Neuronal stem cell (in vitro differentiated cells): ENCODE measurements at places on chromosomes 3 and 15.

GRCh38 chr15:91857224-91857585 is 3.7 kb downstream of the SLCO3A1 start:
- no peak for DNase-seq

- no peak for DNase-seq
Measured at GRCh38 chr3:40258064-40258463, 51.4 kb upstream of the EIF1B start.

DNA sequence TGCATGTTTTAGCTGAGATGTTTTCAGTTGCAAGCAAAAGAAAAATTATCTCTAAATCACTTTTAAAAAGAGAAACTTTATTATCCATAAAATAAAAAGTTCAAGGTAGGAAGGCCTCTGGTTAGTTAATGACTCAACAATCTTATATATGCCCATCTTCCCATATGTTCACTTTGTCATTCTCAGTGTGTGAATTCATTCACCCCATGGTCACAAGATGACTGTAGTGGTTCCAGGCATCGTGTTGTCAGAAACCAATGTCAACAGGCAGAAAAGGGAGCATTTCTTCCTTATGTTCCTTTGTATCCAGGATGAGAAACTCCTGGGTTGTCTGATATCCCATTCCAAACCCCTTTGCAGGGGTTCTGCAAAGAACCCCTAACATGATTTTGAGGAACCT is 119.9 kb upstream of the RAP2B start:
- DNase-seq, result no peak

DNA sequence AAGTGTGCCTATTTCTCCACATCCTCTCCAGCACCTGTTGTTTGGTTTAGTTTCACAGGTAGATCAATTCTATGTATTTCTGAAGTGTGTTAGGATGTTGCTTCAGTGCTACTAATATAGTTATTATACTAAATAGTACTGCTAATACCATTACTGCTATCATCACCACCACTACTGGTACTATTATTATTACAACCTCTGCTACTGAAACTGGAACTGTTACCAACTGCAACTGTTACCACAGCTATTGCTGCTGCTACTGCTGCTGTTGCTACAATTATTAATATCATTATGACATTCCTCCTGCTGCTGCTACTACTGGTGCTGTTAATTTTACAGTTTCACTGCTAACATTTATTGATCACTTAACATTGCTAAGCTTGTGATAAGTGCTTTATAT is 8.3 kb upstream of the LMOD3 start:
- DNase-seq, result no peak

DNA sequence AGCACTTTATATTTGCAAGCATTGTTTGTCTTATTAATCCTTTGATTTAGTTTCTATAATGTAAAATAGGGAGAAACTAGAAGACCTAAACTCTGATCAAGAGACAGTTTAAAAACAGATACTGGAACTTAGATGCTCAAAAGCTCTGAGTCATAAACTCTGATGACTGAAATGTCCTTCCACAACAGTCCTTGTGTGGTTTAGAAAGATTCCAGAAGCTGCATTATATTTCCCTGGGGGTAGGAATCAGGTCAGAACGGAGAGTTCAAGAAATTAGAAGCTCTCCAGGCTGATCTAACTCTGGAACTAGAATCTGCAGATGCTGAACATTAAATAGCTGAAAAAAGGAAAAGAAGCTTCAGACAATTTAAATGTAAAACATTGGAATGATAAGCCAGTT is 18.3 kb upstream of the ONECUT1 start:
- DNase-seq, result no peak

DNA sequence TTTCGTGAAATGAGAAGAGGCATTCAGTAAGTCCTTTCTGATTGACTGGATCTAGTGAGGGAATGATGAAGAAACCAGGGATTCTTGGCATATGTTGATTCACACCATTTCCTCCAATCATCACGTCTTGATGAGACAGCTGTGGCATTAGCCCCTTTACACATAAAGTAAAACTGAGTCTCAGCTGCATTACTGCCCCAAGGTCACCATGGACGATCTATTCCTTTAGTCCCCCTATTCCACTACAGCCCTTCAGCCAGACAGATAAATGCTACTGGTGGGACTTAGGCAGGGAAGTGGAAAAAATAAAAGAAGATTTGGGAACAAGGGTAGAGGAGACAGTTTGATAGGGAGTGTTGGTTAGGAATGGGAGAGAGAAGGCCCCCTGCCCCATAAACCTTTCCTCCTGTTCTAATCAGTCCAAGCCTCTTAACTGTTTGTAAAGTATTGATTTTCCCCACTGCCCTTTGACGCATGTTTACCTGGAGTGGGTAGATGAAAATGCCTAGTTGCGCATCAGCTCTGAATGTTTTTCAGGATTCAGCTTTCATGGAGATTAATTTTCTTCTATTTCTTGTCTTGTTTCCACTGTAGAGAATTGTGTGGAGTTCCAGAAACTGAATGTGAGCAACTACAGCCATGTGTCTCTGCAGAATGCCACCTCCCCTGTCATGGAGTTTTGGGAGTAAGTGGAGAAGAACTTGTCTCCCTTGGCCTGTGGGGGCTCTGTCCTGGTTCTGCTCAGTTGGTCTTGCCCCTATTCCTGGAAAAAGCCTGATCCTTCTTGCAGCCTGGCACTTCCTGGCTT is 6.9 kb downstream of the SLC6A11 start:
- no peak for DNase-seq

DNA sequence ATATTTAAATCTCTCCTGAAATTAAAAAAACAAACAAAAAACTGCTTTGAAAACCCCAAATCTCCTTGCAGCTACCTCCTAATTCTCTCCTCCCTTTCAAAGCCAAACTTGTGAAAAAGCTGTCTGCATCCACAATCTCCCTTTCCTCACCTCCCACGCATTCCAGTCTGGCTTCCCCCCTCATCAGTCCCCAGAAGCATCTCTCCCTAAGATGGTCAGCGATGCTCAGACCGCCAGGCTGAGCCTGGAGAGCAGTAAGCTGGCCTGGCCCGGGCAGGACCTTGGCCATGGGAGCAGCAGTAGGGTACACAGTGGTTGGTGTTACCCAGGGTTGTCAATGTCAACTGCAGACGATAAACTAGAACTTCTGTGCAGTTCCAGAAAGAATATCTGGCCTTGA is 32.9 kb upstream of the BLM start:
- no peak for DNase-seq

DNA sequence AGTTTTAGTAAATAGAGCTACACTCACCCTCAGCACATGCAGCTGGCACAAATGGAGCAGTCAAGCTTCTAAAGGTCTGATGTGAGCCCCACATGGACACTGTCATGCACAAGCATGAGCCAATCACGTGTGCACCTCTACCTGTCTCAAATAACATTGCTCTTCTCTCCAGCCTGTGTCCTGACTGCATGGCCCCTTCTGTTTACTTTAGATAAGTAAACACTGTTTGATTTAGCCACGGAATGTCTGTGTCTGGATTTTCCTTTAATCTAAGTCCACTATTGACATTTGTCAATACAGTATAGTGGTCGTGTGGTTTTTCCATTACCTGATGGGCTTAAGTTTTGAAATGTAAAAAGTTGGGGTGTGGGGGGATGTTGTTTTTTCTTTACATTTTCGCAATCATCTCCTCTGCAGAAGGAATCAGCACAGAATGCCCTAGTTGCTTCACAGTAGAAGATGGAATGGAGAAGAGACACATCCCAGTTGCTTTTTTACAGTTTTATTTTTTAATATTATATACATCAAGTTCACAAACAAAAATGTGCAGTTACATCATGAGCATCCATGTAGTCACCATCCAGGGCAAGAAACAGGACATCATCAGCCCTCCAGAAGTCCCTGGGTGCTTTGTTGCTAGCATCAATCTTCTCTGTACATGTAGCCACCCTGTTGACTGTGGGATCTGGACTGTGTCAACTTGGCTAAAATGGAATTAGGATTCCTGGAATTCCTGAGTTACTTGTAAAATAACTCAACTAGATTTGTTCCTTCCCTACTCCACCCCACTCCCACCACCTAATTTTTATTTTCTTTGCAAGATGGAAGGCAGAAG is 146.1 kb downstream of the UACA start:
- DNase-seq, result no peak

DNA sequence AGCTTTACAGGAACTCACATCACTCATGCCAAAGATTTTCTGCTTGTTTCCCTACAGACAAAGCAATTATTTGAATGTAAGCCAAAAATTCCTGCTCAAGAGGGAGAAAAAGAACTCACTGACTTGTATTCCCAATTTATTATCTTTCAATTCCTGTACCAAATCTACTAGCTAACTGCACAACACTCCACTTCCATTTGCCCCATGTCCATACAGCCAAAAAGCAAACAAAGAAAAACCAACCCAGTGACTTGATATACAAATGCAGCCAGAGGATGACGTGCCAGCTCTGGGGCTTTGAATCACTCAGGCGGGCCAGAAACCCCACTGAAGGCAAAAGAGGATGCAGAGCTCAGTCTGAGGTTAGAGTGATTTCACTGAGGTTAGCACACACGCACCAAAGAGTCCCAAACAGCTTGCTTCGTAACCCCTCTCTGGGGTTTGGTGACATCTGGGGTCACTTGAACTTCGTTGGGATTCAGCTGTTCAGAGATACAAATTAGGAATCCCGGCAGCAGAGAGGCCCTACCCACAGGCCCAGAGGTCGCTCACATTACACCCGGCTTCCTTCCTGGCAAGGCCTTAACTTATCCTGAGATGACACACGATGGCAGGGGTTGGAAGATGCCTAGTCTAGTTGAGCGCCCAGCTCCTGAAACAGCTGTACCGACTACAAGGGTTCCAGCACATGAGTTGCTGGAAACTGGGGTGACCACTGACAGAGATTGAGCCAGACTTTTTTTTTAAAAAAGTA is 1.6 kb downstream of the RFTN1 start:
- no peak for DNase-seq

- DNase-seq, result no peak
Measured at GRCh38 chr3:123755085-123755484, 129.0 kb downstream of the MYLK start.

GRCh38 chr3:57512166-57512565 is 32.0 kb downstream of the DNAH12 start:
- no peak for DNase-seq

DNA sequence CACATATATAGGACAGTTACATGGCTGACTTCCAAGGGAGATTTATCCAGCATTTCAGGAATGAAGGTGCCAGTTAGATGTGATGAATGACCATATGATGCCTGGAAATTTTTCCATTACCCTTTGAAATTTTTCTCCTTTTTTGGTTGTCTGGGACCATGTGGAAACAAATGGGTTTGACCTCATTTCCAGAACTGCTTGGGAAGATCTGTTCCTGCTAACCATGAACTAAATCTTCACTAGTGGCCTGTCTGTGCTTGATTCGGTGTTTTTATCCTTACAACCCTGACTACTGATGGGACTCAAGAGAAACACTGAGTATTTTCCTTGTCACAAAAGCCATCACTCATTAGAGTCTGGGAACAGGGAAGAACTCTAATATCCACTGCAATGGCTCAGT is 409.4 kb downstream of the PDCD6IP start:
- no peak for DNase-seq

DNA sequence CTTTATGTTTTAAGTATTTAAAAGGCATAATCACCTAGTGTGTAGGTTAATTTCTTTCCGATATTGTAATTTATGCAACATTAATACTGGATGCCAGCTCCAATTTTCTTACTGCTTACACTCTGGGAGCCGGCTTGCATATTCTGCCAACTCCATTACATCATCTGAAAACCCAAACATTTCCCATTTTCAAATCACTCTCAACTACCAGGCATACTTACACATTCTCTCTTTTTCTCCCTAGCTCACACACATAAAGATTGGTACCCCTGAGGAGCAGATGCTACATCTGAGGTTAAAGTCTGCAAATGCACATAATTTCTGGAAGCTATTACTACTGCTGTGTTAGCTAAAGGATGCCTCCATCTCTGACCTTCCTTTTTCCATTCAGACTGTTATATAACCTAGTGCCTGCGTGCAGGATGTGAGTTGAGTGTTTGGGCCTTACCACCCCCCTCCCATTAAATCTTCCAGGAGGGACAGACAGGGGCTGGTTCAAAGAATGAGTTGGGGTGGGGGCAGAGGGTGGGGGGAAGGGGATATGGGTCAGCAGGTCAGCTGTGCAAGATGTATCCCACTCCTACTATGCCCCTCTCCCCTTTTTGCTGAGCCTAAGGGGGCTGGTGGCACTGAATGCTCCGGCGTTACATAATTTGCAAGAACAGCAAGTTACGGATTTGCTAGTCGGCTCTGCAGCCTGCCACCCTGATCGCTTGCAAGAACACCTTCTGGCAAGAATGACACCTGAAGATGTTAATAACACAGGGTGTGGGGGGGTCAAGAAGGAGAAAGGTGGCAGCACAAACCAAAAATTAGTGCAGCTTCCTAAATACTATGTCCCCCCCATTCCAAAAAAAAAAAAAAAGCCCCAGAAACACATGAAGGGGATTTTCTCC is 2.5 kb downstream of the RORA start:
- no peak for DNase-seq

- DNase-seq, result no peak
Measured at GRCh38 chr3:99578339-99578970, 59.9 kb upstream of the COL8A1 start.

GRCh38 chr3:116291141-116291540 is 154.1 kb downstream of the LSAMP start:
- DNase-seq, result no peak

GRCh38 chr15:58771621-58772250 is 634 bp downstream of the MINDY2 start:
- no peak for DNase-seq

DNA sequence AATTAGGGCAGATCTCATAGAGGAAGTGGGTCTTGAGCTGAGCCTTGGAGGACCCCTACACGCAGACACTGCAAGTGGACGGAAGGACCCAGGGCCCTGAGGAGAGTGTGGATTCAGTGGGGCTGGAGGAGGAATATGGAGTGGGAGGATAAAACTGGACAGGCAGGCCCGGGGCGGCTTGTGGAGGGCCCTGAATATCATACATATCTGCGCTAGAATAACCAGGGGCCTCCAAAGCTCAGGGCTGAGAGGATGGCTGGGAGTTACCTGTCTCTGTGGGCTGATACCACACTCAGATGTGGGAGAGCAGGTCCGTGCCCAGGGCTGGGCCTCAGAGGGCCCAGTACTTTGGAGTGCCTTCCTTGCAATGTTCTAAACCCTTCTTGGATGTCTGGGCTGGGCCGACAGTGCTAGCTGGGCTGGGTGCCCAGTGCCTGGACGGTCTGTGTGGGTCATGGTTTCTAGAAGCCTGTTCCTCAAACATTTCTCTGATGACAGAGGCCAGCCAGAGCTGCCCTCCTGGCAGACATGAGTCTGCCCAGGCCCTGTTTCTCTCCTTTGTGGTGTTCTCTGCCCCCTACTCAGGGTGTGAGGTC is 29.6 kb downstream of the CHRD start:
- no peak for DNase-seq

GRCh38 chr3:154224366-154224765 is 99.9 kb downstream of the DHX36 start:
- no peak for DNase-seq

DNA sequence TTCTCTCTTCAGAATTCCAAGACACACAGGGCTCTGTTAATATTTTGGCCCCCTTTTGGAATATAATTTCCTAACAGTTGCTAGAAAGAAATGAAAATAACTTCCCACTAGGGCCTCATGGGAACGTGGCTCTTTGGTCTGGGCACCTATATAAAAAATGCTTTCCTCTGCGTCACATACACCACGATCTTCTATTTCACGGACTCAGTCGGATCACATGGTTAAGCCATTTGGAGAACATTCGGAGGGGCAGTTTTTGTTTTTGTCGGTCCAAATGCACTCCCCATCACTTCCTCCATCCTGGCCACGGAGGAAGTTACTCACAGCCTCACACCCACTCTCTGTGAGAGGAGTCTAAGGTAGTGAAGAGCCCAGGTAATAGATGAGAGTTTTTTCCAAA is 21.0 kb downstream of the TMEM44 start:
- no peak for DNase-seq

GRCh38 chr3:77915336-77915735 is 875.4 kb downstream of the ROBO2 start:
- no peak for DNase-seq
